NCI-H446 (cell line): ENCODE measurements at places on chromosomes 2 and 18.
A peak's percentile ranks its signal among the peaks of the same experiment; 100 is the strongest.

GRCh38 chr2:149828520-149829210, 241.1 kb upstream of the MMADHC start:
- DNase-seq = peak; percentile 3

- DNase-seq = no peak
These were observed 10.9 kb upstream of the KCNK3 start for GRCh38 chr2:26681656-26682055.

- DNase-seq = no peak
These were observed 42.4 kb downstream of the LONRF2 start for GRCh38 chr2:100279586-100280534.

DNA sequence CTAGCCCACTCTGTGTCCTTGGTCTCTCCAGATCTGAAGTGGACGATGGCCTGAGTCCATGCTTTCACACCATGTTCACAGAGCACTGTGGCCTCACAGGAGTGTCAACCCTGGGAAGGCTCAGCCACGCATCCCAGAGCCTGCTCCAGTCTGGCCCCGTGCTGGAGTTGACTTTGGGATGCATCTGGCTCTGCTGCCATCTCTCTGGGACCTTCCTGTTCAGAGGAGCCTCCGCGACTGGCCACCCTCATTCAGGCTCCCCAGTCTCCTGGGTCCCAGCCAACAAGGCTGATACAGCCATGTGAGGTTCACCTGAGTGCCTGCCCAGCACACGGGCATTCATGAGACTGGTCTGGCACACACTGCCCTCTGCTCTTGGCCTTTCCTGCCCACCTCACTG, 199.7 kb upstream of the RAB6C start:
- DNase-seq = no peak

DNA sequence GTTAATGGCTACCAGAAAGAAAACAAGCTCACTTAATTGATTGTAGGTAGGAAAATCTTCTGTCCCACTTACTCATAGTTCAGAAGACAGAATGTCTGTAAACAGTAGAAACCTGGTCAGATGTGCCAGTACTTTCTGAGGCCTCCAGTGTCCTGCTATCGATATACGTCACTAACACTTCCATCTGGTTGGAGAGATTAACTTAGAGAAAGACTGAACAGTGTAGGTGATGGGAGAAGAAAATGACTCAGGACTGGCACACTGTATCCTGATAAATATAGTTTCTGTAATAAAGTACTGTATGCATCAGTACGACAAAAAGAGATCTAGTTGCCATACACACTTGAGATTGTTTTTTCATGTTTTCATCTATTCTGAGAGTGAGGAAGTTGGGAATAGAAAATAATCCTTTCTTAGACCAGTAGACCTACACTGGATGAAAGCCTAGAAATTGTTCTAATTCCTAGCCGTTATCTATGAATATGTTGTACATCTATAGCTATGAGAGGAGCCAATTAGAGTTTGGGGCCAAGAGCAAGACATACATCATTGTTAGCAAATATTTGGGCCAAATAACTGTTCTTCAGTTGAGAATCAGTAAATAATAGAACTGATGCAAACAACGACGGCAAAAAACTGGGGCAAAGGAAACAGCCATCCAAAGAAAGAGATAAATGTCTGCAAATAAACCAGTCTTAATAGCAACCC, 105.9 kb downstream of the NAT8 start:
- DNase-seq = no peak

DNA sequence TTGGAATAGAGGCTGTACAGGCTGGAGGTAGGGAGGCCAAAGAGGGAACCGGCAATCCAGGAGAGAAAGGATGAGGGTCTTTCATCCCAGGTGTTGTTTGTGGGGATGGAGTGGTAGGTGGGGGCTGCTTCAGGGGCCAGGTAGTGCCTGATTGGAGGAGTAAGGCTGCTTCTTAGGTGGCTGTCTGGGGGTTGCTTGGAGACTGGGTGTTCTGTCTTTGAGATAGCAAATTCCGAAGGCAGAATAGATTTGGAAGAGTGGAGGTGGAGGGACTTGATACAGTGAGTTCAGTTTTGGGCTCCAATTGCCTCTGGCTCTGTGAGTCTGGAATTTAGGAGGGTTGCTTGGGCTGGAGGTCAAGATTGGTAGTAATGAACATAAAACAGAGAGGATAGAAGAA, 5.9 kb downstream of the ZNF532 start:
- DNase-seq = no peak

GRCh38 chr2:212816267-212816666, 277.7 kb upstream of the ERBB4 start:
- no peak for DNase-seq

DNA sequence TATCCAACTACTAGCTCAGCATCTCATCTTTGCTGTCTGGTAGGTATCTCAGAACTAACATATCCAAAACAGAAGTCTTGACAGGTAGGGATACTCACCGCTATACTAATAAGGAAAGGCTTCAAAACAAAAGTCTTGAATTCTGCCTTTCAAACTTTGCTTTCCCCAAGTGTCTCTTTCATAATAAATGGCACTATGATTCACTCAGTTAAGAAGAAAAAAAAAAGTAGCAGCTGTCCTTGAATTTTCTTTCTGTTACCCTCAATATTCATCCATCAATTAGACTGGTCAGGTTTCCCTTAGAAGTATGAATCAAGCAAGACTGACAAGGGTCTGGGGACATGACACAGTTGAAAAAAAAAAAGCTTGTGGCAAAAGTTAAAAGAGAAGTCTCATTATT, 175.1 kb downstream of the GULP1 start:
- no peak for DNase-seq

DNA sequence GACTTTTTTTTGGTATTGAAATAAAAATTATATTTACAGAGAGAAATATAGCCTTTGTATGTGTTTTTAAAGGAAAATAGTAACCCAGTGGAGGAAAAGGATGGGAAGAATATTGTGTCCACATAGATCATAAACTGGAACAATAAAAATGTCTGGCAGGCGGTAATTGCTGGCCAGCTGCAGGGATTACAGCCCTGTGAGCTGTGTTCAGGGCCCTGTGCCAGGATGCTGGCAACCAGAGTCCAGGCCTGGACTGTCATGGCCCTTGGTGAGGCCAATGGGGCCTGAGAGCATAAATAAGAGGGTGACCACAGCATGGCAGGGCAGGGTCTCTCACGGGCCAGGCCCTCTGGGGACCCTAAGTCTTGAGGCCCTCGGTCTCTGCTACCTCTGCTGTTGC, 171.2 kb downstream of the ACOXL start:
- no peak for DNase-seq

DNA sequence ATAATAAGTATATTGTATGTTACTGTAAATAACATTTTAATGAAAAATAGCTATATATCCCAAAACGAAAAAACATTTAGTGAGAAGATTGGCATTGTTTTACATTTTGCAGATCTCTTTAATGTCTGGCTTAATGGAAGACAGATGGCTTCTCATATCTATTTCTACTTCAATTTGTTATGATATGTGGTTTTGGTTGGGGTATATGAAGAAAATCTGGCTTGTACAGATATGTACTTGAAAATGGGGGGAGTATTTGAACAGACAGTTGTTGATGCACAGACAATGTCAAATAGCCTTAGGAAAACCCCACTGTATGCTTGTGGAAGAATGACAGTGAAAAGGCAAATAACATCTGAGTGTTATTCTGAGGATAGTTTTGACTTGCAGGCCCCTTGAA, 23.6 kb upstream of the GMCL1 start:
- DNase-seq = no peak

GRCh38 chr2:239472235-239472775, 71.5 kb upstream of the HDAC4 start:
- no peak for DNase-seq

DNA sequence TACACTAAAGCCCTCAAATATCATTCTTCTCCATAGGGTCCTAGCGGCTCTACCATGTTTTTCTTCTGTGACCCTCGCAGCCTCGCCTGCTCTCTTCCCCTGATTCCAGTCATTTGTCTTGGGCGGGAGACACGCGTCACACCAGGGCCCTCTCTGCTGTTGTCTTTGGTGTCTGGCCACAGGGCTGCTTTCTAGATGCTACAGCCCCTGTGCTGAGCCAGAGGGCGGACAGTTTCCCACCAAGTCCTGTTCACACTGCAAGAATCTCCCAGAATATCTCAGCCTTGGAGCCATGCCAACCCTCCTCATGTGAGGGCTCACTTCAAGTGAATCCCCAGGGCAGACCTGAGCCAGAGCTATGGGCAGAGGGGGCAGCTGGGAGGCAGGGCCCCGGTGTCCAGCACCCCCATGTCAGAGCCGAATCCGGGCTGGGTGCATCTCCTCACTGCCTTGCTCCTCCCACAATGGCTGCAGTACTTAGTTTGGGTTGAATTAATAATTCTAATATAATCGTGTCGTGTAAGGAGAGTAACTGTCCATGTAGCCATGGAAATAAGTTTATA, 42.1 kb downstream of the DIPK1C start:
- DNase-seq = no peak

- DNase-seq = no peak
These were observed 92.2 kb upstream of the TGFA start for GRCh38 chr2:70645733-70646419.

DNA sequence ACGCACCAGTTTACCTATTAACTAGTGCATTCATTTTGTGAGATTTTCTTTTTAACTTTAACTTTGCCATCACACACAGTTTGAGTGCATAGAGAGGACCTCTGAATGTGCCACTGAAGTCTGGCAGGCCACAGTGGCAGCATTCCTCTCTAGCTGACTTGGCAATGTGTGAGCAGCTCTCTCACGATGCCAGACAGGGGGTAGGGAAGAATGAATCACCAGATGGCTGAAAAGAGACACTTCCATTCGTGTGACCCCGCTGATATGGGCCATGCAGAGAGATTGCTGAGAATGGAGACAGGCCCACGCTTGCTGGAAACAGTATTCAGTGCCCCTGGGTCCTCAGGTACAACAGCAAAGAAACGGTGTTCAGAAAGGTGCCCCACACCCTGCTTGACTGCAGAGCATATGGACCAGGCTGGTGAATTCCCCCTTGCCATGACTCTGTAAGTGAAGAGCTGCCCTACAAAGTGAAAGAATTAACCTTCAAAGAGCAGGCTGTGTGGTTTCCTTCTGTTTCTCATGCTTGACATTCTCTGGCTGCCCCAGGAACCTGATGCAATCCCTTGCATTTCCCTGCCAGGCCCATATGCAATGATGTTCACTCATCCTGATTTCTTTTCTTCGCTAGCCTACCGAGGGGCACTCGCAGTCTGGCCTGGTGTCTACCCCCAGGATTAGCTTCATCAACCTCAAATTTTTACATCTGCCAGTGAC, 236.1 kb downstream of the CDH20 start:
- peak; percentile 78 for DNase-seq

GRCh38 chr2:89763581-89764485, 1072.4 kb downstream of the RPIA start:
- no peak for DNase-seq

DNA sequence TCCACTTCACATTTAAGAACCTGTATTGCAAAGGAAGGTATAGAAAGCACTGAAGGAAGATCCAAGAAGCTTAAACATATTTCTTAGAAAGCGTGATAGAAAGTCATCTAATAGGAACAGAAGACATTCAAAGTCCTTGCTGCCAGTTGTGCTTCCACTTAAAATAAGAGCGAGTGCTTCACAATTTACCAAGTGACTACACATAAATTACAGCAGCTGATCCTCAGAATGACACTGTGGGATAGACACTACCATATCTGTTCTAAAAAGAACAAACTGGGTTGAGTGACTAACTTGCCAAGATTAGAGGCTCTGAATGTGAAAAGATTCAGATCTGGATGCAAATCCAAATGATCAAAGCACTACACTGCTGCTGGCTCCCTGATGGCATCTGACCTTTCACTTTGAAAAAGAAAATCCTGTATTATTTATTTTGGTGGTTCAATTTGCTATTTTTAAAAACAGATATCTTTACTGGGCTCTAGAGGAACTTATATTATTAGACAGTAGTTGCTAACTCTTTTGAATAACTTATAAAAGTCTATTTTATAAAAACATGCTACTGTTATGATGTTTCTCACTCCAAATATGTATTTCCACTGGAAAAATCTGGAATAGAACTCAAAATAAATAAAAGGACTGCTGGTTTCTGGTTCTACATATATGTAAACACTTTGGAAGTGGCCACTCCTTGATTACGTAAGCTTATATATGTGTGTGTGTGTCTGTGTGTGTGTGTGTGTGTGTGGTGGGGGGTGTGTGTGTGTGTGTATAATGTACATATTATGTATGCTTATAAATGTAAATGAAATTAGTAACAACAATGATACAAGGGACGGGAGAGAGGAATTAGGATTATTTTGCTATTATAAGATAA, 57.4 kb downstream of the KIDINS220 start:
- DNase-seq = no peak

- DNase-seq = no peak
These were observed 94.0 kb downstream of the LAMA1 start for GRCh38 chr18:7023581-7023980.

- no peak for DNase-seq
These were observed 67.3 kb upstream of the ST6GAL2 start for GRCh38 chr2:106953236-106953635.

- no peak for DNase-seq
These were observed 659 bp downstream of the ZNF142 start for GRCh38 chr2:218658671-218659257.

DNA sequence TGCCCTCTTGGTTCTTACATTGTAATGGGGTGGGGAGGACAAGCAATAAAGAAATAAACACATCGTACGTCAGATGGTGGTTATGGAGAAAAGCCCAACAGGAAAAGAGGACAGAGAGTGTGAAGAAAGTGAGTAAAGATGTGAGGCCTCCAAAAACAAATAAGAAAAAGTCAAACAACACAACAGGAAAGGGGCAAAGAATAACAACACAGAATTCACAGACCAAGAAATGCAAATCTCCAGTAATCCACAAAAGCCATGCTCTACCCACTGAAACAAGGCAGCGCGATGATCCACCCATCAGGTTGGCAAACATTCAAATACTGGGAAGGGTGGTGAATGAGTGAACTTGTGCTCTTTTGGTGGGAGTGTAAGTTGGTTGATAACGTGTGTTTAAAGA, 16.7 kb upstream of the DUSP2 start:
- no peak for DNase-seq

DNA sequence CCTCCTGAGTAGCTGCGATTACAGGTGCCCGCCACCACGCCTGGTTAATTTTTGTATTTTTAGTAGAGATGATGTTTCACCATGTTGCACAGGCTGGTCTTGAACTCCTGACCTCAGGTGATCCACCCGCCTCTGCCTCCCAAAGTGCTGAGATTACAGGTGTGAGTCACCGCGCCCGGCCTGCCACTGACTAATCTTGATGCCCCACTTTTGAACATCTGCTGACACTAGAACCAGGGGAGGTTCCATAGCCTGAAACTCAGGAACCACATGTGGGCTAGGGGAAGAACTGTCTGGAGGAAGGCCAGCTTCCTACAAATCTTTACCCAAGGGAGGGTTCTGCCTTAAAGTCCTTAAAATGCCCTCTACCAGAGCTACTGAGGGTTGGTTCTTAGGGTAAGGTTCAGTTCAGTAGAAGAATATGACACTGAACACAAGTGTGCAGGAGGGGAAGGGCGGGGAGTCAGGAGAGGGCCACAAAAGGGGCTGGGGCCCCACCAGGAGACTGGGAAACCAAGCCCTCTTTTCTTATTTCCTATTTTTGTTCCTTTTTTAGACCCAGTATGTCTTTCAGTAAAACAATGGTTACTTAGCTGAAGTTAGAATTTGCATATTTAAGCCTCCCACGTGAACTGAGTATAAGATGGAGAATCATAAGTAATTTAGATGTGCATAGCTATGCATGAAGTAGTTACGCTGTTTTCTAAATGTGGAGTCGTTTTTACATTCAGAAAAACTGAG, 6.3 kb upstream of the RAB31 start:
- DNase-seq = no peak

- no peak for DNase-seq
These were observed 915.5 kb downstream of the ERBB4 start for GRCh38 chr2:211623096-211623495.

- no peak for DNase-seq
These were observed 53.7 kb downstream of the ZBTB7C start for GRCh38 chr18:48355276-48356115.
